Stimulated activated CD4-positive, alpha-beta T cell treated with anti-CD3 and anti-CD28 coated beads, Interleukin-4, amount 100 ng/mL, for 48 hours (primary cell): ENCODE measurements at places on chromosomes 11 and 22.
A peak's percentile ranks its signal among the peaks of the same experiment; 100 is the strongest.

DNA sequence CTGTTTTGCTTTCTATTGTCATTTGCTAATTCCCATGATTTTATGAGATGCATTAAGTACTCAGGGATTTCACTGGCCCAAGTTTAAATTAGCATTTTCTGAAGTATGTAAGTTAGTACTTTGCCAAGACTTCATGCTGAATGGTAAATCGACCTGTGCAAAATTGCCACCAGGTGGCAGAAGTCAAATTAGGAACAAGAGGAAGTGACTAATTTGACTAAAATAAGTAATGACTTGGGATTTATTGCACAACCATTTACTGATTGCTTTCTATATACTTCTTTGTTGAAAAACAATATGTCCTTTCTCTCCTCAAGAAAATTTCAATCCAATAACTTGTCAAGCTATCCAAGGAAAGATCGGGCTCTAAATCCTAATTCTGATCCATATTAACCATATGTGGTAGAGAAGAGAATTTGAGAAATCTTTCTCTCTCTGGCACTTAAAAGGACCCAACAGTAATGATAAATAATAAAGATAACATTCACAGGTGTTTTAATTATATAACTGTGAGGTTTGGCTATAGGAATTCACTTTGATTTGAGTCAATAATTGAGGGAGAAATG lies 253.7 kb upstream of the CHORDC1 start:
- peak; percentile 7 for DNase-seq

GRCh38 chr11:26936109-26936508 lies 57.8 kb upstream of the FIBIN start:
- no peak for DNase-seq

- DNase-seq, result no peak
Measured at GRCh38 chr22:30861131-30861530, 107.4 kb downstream of the MORC2 start.

DNA sequence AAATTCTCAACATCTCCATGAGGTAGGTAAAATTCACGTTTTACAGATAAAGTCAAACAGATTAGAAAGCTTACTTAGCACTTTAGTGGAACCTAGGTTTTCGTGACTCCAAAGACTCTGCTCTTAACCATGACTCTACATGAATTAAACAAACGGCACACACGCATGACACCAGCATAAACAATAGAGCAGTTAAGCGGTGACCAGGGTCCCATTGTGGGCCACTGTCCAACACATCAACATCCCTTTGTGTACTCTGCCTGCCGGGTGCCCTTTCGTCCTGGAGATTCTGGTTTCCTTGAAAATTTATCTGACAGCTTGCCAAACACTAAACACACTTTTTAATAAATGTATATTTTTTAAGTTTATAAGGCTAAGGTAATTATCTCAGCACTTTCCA lies 941.7 kb downstream of the OPCML start:
- DNase-seq, result no peak

DNA sequence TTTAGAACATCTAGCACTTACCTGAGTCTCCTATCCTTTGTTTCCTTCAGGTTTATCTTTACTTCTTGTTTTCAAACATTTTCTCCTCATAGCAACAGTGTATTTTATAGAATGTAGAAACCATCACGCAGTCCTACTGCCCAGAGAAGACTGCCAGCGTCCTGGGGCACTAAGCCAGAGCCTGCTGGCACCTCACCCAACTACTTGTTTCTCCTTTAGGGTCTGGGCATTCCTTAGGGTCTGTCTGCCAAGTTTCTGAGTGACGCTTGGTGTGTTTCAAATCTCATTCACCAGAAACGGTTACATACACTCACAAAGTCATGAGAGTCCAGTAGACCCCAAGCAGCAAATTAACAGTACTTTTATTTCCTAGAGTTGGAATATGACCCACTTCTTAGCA lies 49.6 kb upstream of the SLC25A1 start:
- DNase-seq, result no peak

- no peak for DNase-seq
Measured at GRCh38 chr11:30956751-30957150, 370.6 kb upstream of the MPPED2 start.

- DNase-seq, result no peak
Measured at GRCh38 chr11:106621484-106621883, 396.8 kb downstream of the GUCY1A2 start.

GRCh38 chr11:94790197-94790596 lies 22.0 kb downstream of the AMOTL1 start:
- no peak for DNase-seq

DNA sequence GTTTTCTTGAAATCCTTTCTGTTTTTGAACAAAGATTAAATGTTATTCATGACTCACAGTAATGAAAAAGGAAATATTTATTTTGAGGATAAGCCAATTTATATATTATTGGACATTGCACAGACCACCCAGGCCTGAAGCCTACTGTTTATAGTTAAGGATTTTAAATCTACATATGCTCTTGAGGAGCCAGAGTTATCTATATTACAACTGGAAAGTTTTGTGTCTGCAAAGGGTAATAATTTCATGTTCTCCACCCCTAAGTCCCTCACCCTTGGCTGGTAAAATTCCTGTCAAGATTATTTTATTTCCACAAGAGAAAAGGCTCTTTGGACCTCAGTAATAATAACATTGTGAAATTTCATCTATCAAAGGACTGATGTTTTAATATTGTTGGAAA lies 228.2 kb downstream of the TMEM135 start:
- no peak for DNase-seq

- no peak for DNase-seq
Measured at GRCh38 chr22:34709641-34710040, 356.3 kb upstream of the ISX start.

DNA sequence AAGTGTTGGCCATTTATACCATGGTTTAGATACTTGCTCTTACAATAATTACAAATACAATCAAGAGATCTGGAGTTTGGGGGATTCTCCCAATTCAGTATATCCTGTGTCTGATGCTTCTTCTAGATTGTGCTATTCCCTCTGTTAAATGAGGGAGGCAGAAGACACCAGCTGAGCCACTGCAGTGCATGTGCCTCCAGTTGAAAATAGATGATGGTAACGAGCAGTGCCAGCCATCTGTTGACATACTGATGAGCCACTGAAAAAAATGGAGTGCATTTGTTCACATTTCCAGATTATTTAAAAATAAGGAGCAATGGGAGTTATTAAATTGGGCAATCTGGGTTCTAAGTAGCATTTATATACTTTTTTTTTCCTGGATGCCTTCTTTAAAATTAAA lies 1428.0 kb upstream of the TENM4 start:
- no peak for DNase-seq

- DNase-seq, result no peak
Measured at GRCh38 chr11:45755281-45755859, 49.6 kb upstream of the SLC35C1 start.

GRCh38 chr11:34997952-34998528 lies 81.6 kb downstream of the PDHX start:
- DNase-seq, result no peak

DNA sequence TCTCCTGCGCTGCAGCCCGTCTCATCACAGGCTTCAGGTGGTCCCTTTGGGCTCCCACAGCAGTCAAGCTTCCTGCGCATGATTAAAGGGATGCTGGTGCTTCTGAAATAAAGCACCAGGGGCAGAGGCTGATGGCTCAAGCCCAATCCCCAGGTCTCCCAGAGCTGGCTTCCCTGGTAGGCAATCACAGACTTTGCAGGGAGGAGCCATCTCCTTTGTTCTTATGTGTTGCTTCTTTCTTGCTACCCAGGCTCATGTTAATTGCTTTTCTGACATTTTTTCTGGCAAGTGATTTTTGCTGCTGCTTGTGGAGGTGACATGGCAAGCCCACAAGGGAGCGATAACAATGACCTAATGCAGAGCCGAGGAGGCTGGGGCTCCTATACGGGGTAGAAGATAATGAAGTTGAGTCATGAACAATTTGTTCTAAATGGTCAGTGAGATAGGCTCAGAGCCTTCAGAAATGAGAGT lies 25.2 kb upstream of the PLET1 start:
- no peak for DNase-seq

DNA sequence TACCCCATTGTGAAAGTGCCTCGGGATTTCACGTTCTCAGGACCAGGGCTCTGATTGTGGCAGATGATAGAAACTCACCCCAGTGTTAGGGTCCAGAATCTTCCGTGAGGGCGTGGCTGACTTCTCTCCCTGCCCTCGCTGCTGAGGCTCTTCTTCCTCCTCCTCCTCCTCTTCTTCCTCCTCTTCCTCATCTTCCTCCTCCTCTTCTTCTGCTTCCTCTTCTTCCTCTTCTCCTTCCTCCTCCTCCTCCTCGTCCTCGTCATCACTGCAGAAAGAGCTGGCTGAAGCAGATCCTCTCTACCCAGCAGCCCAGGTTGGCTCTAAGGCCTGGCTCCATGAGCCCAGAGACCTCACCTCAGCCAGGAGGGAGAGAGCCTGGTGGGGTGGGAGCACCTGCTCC lies 13.5 kb upstream of the CHADL start:
- DNase-seq, result no peak

- DNase-seq, result no peak
Measured at GRCh38 chr11:16587670-16588069, 150.8 kb upstream of the C11orf58 start.

DNA sequence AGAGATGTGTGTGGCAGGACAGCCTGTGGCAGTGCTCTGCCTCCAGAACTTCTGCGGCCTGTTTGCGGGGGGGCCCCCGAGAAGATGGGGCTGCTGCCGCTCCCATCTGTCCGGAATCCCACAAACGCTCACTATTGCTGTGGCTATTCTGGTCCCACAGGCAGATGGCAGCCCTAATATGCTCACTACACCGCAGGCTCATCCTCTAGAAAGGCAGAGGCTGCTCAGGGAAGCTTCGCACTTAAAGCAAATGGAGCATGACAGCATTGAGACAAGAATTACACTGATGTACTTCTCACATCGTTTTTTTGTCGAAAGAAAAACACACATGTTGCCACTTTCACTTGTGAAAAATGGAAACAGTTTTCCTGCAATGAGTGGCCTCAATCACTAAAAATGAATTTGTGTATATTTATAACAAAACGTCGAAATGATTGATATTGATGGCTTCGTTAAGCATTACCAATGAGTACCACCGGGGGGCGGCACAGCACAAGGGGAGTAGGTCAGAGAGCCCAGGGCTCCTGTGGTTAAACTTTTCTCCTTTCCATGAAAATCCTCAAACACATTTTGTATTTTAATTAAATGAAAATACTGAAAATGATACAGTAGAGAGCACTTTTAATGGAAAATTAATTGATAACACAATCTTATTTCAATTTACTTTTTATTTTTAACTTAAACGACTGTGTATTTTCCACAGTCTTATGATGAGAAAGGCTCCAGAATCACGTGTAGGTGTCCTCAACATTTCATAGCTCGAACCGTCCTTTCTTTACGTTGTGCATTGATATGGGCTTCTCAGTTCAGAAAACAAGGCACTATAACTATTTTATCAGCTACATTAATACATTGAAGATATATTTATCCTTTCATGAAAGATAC lies 69.1 kb downstream of the CTTN start:
- peak; percentile 72 for DNase-seq

DNA sequence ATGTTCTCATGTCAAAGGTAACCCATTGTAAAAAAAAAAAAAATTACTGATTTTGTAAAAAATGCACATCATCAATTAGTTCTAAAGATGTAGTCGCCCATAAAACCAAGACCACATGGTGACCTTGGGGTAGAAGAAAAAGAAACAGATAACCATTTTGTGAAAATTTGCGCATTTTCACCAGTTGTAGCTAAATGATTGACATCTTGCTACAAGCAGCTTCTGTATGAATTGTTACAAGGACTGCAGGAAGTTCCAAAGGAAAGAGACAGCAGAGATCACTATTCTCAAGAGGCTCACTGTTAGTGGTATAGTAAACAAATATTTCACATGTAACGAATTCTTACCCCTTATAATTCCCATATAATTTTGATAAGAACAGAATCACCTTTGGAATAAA lies 48.7 kb downstream of the MAML2 start:
- DNase-seq, result no peak

GRCh38 chr11:132872211-132872610 lies 660.1 kb downstream of the OPCML start:
- DNase-seq, result no peak

- DNase-seq, result no peak
Measured at GRCh38 chr11:1598816-1599215, 722 bp upstream of the KRTAP5-2 start.

- DNase-seq, result no peak
Measured at GRCh38 chr11:57941875-57942274, 81.8 kb upstream of the OR9Q1 start.

DNA sequence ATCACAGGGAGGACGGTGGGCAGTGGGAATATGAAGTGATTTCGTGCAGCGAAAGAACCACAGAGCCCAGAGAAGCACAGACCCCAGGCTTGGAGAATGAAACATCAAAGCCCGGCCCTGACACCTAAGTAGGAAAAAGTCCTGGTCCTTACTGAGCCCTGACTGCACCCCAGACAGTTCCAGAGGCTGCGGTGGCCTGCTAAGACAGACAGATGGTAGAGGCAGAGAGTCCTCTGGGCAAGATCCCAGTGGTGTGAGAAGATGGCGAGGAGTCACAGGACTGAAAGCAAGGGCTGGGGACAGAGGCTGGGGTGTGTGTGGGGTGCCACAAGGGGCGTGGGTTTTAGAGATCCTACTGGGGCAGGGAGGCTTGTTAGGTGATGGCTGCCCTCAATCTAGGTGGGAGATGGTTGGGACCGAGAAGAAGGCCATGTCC lies 3.7 kb downstream of the CBX6 start:
- no peak for DNase-seq

DNA sequence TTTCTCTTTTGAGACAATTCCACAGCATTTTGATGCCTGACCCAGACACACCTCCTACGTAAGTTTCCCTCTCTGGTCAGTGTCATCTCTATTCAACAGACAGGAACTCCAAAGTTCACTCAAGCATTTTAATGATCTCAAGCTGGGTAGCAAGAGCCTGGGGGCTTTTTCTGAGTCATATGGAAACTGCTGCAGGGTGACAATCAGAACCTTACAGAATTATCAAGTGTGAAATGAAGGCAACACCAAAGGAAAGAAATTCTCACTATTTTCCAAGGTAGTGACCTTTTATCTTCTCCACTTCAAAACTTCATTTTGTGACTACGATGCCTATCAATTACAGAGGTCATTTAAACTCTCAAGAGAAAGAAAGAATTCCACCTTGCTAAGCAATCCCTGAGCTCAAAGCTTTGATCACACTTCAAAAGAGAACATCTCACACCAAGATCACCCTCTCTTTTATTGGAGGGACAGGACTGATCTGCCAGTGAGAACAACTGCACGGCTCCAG lies 229.0 kb upstream of the ZC3H12C start:
- DNase-seq, result no peak

DNA sequence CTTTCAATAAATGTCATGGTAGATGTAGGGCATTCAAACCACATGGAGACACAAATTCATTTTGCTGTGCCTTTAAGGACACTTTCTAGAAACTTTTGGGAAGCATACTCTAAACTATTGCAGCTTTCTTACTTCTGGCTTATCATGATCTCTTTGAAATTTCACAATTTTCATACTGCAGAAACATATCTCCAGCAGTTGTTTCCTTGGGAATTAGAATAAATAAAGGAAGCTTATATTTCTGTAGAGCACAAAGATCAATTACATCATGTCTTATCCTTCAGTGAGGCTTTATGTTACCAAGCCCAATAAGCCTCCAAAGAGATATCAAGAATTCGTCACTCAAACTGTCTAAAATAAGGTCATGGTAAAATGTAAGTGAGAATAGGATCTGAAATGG lies 74.5 kb upstream of the RAB38 start:
- no peak for DNase-seq
